MCF 10A (cell line): ENCODE measurements at places on chromosomes 5 and 9. TPM values are rescaled to one million over a fixed set of nuclear protein-coding genes. Genes with fewer than 3 reads are reported as not detected.

Gene ABO
- not detected in 2 replicates for total RNA-seq

Gene EQTN
- total RNA-seq, result not detected in 2 replicates

Gene PHF24
- total RNA-seq, result not detected in 2 replicates

Gene TXNDC8
- total RNA-seq, result not detected in 2 replicates

Gene PLEKHG4B
- not detected in 2 replicates for total RNA-seq

Gene SEMA6A
- 1.5 and 2.1 TPM in 2 replicates for total RNA-seq
